Mesothelial cell of epicardium (in vitro differentiated cells): ENCODE measurements at places on chromosomes 4 and X.

DNA sequence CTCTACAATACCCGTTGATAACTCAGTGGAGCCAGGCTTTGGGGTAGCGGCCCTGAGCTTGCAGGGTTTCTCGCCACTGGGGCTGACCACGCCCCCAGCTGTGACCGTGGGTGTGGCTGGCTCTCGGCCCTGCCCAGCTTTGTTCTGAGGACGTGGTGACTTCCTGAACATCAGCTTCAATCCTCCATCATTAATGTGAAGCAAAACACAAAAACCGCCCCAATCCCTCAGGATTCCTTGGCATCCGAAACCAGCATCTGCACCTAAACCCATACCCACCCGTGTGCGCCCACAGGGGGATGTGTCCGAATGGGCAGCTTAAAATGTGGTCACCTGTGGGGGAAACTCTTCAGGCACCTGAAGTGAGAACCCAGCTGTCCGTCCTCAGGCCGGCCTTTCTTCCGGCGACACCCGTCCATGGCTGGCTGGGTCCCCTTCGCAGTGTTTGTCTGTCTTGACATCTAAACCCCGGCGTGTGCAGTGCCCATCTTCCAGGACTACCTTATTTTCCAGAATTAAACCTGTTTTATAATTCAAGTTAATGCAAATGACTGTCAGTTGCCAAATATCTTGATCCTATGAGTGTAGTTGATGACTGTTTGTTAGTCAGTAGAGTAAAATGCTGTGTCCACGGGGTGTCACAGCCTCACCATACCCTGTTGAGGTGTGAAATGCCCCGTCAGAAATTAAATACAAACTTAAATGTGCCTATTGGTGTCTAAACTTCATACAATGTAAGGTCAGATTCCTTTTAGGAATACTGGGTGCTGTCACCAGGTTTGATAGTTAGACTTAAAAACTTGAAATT lies 27.3 kb downstream of the NELFA start:
- no peak for DNase-seq

GRCh38 chrX:153435845-153436244 lies 10.0 kb downstream of the TREX2 start:
- DNase-seq: no peak

DNA sequence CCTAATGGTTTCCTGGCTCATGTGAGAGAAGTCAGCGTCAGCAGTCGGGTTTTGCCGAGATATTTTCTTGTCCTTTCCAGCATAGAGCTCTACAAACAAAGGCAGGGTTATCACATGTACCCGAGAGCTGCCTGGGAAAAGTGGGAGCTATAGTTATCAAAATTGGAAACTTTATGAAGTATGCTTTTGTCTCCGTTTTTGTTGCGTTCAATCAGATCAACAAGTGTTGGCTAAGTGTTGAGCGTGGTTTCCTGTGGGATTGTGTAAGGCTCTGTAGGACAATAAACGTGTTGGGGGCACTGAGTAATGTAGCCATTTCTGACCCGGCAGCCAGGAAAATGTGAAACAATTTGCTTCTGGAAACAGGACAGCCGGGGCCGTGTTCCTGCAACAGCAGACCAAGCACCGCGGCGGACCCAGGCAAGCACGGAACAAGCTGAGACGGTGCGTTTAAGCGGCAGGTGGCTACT lies at the start of gene BMX:
TSS of gene BMX (plus strand) at position 311 of the 470 bp plus-strand sequence. CDS start 7,547 bp downstream, outside the sequence.
- no peak for DNase-seq

- no peak for DNase-seq
Observed at GRCh38 chrX:148316446-148316845, 184.0 kb upstream of the AFF2 start.

DNA sequence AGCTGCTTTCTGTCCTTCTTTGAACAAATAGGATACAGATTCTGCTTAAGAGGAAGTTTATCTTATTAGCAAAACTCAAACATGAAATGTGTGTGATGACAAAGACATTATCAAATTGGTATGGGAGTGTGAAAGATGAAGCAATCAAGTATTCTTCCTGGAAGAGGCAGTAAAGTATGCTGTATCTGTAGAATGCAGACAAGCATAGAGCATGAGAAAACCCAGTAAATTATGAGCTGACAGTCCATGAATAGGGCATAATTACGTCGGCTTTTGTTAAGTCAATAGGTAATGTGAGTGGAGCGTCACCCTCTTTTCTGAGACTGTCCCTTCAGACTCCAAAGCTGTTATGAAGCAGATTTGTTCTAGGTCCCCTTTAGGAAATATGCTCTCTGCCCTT lies 458.6 kb upstream of the NWD2 start:
- DNase-seq: no peak
